Activated T-helper 1 cell treated with anti-CD3 and anti-CD28 coated beads, Interleukin-2, amount 50 U/mL, for 16 hours (primary cell): ENCODE measurements at places on chromosomes 12 and 14.

DNA sequence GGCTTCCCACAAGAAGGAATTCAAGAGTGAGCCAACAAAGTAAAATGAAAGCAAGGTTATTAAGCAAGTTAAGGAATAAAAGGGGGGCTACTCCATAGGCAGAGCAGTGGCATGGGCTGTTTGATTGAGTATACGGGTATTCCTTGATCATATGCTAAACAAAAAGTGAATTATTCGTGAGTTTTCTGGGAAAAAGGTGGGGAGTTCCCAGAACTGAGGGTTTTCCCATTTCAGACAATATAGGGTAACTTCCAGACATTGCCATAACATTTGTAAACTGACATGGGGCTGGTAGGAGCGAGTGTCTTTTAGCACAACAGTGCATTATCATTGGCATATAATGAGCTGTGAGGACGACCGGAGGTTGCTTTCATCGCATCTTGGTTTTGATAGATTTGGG lies 2.0 kb upstream of the BCL2L14 start:
- no peak for DNase-seq

DNA sequence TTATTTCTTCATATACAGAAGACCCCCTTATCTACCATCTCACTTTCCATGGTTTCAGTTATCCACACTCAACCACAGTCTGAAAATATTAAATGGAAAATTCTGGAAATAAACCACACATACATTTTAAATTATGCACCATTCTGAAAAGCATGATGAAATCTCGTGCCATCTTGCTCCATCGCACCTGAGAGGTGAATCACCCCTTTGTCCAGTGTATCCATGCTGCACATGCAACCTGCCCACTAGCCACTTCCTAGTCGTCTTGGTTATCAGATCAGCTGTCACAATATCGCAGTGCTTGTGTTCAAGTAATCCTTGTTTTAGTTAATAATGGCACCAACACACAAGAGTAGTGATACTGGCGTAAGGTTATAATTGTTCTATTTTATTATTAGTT lies 145.7 kb downstream of the C12orf42 start:
- no peak for DNase-seq

DNA sequence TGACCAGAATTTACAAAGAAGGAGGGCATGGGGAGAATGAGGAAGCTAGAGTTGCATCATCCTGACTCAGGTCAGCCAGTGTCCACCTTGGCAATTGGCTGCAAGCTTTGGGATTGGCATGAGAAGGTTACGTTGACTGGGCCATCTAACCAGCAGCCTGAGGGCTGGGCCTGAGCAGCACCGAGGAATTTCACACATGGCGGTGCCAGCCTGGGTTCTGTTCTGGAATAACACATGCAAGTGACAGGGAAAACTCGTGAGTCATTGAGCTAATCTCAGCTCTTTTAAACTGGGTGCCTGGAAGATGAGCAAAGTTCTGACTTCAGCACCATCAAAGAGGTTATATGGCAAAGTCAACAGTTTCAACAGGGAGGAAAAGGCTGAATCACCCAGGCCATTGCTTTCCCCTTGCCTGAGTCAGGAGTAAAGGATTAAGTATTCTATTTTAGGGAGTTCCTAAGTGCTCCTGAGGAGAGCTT lies 543.2 kb upstream of the TBX3 start:
- DNase-seq = no peak

GRCh38 chr14:101017806-101018560 lies 114.5 kb upstream of the RTL1 start:
- DNase-seq = no peak

- no peak for DNase-seq
Observed at GRCh38 chr12:102896067-102896466, 21.0 kb downstream of the PAH start.

DNA sequence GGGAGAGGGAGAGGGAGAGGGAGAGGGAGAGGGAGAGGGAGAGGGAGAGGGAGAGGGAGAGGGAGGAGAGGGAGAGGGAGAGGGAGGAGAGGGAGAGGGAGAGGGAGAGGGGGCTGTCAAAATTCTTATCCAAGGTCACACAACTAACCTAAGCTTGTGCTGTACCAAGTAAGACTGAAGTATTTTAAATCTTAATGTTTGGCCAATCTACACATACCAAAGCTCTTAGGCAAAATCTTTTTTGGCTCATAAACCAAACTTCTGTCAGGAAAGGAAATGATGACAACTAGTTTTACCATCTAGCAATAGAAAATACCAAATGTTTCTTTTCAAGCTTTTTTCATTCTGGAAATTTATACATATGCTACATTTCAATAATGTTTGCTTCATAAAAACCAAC lies 33.8 kb downstream of the CCDC38 start:
- DNase-seq = no peak

DNA sequence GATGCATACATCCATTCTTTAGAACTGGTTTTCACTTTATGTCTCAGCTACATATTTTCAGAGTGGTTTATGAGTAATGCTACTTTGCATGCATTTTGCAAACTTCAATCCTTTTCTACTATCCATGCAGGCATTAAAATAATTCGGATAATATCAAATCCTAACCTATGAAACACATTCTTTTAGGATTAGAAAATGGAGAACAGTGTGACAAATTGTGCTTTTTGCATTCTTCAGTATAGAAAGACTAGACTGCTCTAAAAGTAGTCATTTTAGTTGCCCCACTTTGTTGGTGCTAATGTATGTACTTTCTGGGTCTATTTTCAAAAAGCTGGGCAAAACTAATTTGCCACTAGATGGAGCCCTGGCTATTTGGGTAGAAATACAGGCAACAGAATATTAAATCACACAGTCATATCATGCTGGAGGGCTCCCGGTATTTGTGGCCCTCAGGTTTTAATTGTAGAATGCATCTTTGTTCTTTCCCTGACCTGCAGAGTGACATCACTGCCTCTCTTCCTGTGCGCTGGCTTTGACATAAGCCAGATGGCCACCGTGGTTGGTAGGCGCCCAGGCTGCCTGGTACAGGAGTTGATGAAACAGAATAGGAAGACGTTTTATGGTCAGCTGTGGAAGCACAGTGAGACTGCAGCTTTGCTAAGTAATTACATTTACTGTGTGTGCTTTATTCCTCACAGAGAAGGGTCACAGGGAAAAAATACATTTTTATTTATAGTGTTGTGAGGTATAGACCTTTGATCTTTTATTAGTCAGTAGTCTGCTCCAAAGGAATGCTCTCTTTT lies 28.1 kb downstream of the MSRB3 start:
- DNase-seq = no peak

GRCh38 chr12:46843811-46844210 lies 18.0 kb upstream of the SLC38A4 start:
- no peak for DNase-seq

DNA sequence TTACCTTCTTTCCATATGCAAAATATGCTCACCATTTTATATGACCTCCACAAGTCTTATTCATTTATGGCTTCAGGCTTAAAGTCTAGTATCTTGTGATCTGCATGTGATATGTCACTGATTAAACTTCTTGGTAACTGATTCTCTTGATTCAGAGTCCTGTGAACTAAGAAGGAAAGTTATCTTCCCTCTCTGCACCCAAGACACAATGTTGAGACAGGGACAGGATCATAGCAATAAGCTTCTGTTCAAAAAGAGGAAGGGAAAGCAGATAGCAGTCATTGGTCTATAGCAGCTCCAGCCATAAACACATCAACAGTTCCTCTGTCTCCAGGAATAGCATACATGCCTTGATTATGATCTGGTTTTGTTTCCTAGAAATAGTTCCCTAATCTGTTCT lies 103.1 kb downstream of the UNC79 start:
- DNase-seq = no peak

DNA sequence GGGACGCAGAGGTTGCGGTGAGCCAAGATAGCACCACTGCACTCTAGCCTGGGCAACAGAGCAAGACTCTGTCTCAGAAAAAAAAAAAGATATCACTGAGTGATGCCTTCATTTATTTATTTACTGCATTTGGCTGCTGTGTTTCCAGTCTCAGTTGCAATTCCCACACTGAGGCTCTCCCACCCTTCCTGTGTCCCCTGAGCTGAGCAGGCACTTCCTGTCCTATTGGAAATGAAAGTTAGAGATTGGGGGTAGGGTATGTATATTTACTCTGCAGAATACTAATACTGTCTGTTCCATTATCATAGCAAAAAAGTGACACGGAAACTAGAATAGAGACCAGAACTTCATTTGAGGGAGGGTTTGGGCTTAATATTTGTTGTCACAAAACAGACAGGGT lies 1.6 kb upstream of the RBMS2 start:
- DNase-seq = no peak

GRCh38 chr12:911191-911826 lies 38.2 kb downstream of the RAD52 start:
- DNase-seq = no peak

- DNase-seq = no peak
Observed at GRCh38 chr14:48967419-48967818, 618.8 kb downstream of the RPS29 start.

GRCh38 chr12:47527816-47528215 lies 178.0 kb downstream of the RPAP3 start:
- DNase-seq = no peak

- DNase-seq = no peak
Observed at GRCh38 chr12:34606749-34607519, 584.6 kb downstream of the ALG10 start.

DNA sequence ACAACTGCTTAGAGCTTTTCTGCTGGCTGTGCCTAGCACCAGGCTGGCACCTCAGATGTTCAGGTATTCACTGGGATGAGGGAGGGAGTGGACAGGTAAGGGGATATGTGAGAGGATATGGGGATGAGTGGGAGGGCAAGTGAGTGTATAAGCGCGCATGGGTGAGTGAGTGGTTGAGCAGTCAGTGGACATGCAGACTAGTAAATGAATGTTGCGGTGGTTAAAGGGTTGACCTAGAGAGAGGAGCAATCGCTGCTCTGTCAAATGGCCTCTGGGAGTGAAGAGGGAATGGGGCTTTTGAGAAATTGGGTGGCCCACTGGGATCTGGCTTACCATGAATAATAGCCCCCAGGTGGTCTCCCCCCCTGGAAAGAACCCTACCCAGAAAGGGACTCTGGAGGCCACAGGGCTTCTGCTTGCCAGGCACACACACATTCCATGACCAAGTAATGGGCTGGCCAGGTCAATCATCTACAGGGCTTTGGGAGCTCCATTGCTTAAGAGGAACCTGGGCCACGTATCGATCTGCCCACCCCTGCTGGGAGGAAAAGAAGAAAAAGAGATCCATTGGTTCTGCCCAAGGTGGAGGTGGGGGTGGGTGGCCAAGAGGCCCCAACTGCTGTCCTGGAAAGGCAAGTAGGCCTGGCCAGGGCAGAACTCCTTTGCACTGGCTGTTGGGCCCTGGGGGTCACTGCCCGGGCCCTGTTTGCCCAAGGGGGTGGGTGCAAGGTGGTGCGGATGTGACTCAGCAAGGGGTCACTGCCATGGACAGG lies 30.8 kb upstream of the ZFP36L1 start:
- no peak for DNase-seq

GRCh38 chr12:53775478-53776145 lies 23.8 kb upstream of the CISTR start:
- DNase-seq = no peak

- DNase-seq = no peak
Observed at GRCh38 chr12:123391546-123392343, 7.8 kb downstream of the KMT5A start.

DNA sequence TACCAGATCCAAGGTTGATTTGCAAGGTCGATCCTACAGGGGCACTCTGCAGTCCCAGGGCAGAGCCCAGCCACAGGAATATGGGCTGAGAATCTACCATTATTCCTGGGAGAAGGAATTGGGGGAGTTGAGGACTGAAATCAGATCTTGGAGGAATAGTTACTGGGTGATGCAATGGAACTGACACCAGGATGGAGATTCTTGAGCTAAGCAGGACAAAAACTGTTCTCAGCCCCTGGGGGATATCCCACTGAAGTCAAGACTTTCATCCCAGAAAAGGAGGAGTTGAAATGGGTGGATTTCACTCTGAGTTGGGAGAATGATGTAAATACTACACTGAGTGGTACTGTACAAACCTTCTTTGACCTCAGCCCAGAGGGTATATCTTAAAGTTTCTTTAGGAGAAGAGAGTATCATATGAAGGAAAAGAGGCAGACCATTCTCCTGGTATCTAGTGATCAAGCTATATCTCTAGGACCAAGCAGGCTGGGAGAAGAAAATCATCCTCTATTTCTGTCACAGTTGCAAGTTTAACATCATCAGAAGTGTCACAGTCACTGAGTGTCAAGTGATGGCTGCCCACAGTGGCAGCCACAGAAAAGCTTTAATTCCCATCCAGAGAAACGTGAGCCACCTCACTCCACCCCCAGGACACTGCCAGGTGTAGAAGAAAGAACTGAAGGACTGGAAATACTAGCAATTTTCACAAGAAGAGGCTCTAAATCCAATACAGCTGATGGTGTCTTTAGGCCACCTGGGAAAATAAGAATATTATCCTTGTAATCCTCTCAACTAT lies 181.9 kb downstream of the NUAK1 start:
- no peak for DNase-seq

- DNase-seq = no peak
Observed at GRCh38 chr14:77302926-77303325, 17.8 kb downstream of the POMT2 start.

DNA sequence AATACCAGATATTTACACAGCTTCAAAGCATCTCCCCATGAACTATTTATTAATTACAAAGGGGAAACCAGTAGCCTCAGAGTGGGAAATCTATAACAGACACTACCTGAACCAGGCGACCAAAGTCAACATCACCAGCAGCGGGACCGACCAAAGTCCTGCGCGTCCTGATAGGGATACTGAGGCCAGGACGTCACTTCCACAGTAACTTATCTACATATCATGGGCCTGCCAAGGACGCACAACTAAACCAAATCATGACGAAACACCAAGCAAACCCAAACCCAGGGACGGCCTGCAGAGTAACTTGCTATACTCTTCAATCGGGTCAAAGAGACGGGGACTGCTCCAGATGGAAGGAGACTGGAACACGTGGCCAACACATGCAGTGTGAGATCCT lies 26.0 kb upstream of the RIMBP2 start:
- no peak for DNase-seq

DNA sequence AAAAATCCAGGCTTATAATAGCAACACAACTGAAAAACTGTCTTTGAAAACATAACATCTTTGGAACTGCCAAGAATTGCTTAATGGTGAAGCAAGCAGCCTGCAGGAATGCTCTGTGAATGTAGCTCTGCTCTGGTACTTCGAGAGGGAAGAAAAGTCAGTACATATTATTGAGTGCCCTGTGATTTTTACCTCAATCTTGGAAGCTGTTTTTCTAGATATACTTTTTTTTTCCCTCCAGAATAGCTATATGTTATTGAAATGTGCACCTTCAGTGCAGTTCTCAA lies 508.1 kb downstream of the PCNX1 start:
- DNase-seq = no peak

GRCh38 chr12:105084251-105085250 lies at the start of gene ALDH1L2:
TSS of gene ALDH1L2 (minus strand) at chr12:105084458. CDS start at chr12:105084436, 22 bp downstream.
- peak; percentile 9 for DNase-seq

GRCh38 chr12:32010631-32011336 lies 51.6 kb downstream of the RESF1 start:
- no peak for DNase-seq

- DNase-seq = no peak
Observed at GRCh38 chr12:10065241-10065640, 33.5 kb downstream of the CLEC1A start.
